ENCODE measurements at places on chromosomes 2 and 18.

GRCh38 chr18:79963658-79964329, 649 bp upstream of the HSBP1L1 start:
- no peak for DNase-seq

GRCh38 chr2:33607905-33608304, 8.8 kb upstream of the FAM98A start:
- DNase-seq: no peak

DNA sequence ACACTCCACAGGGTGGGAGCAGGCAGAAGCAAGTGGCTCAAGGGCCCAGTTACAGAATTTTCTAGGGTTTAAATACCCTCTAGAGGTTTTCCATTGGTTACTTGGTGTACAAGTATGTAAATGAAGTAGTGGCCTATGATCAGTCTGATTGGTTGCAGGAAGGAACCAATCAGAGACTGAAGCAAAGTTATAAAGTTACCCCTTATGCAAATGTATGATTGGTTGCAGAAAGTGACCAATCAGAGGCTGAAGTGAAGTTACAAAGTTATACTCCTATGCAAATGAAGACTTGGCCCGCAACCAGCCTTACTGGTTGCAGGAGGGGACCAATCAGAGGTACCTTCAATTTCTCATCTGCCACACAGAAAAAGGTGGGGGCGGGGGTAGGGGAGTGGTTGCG, 154.6 kb downstream of the INO80D start:
- no peak for DNase-seq

DNA sequence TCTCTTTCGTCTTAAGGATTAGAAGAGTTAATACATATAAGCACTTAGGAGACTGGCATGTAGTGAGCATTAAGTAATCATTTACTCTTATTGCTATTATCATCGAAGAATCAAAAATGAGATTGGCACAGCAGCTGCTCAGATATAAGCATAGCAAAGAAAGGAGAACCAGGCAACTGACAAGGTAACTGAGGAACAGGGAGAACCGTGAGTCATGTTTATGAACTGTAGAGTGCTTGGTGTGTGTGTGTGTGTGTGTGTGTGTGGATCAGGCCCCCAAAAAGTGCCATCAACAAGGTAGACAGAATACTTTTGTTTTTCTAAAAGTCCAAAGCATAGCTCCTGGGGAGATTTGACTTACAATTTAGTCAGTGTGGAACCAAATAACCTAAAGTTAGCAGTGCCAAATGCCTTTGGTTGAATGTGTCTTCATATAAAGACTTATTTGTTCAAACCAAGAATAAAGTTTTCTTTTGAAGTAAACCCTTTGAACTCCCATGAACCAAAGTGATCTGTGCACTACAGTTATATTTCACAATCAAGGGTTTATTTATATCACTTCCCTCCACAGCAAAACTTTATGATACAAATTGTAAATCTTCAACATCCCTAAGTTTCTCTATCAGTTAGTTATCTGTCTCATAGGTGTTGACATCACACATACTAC, 660.6 kb downstream of the NYAP2 start:
- no peak for DNase-seq

- DNase-seq: no peak
Observed at GRCh38 chr18:905948-906415, 1.3 kb downstream of the ADCYAP1 start.

DNA sequence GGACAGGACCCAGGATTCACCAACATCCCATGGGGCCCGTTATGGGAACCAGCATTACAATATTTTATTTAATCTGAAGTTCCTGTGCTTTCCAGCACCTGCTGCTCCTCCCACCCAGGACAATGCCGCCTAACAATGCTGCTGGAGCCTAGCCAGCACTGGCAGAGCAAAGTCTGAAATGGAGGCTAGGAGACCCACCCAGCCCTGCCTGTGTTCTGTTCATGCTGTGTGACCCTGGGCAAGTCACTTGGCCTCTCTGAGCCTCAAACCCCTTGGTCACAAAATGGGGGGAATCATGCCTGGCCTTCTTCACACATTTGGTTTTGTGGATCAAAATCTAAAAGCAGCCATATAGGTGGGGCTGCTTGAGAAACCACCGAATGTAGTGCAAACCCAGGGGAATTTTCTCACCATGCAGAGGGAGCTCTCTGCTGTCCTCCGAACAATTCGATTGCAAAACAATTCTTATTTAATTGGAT, 38.5 kb upstream of the ODC1 start:
- no peak for DNase-seq

- peak; percentile 89 for DNase-seq
Observed at GRCh38 chr2:196176142-196176738, 4.9 kb upstream of the STK17B start.

GRCh38 chr18:49017813-49018553, 67.2 kb upstream of the SMAD7 start:
- DNase-seq: no peak

GRCh38 chr2:172834881-172835280, 99.2 kb downstream of the RAPGEF4 start:
- no peak for DNase-seq
